Left lobe of liver (tissue), 2 donors: ENCODE measurements at places on chromosomes 2 and 18. TPM values are rescaled to one million over a fixed set of nuclear protein-coding genes. Genes with fewer than 3 reads are reported as not detected.

The MC2R gene
- not detected for total RNA-seq

- DNase-seq, result no peak
Measured at GRCh38 chr2:209763106-209763505, 8.5 kb upstream of the UNC80 start.

The GALR1 gene
- not detected for total RNA-seq

The CDH20 gene
- total RNA-seq, result not detected

The C1QL2 gene
- total RNA-seq, result not detected

DNA sequence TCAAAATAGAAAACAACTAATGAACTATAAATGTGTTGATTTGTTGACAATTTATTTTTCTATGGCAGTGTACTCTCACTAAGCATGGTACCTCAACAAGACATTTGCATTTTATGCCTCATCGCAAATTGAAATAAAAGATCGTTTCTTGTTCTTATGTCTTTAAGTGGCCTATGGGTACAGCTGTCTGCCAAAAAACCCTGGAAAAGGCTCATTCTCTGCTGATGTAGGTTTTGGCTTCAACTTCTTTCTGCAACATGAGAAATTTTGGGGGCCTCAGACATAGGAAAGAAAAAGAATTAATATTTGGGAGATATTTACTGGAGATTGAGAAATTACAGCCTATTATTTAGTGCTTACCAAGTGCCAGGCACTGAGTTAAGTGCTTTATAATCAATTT, 205.1 kb upstream of the DPP10 start:
- no peak for DNase-seq

DNA sequence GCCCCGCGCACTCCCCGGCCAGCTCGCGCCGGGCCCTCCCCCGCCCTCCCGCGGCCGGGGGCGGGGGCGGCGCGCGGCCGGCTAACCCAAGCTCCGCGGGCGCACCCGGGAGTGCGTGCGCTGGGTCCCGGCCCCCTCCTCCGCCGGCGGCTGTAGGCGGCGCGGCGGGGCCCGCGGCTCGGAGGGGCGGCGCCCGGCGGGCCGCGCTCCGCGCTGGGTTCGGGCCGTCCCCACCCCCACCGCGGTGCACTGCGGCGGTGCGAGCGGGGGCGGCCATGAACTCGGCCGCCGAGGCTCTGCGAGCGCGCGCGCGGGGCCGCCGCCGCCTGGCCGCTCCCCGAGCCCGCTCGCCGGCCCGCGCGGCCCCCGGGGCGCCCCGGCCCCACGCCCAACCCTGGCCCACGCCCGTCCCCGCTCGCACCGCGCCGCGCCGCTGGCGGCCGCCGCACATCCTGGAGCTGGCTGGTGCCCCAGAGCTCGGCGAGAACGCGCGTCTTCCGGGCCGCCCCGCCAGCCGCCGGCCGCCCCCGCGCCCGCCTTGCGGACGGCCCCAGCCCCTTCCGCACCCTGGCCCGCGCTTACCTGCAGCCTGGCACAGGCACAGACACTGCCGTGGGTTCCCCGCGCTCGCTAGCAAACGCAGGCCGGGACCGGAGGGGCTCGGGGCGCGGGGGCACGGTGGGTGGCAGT, at the start of gene ZBTB14:
TSS of gene ZBTB14 (minus strand) at position 496 of the 690 bp plus-strand sequence. CDS start 2,480 bp downstream, outside the sequence.
- DNase-seq, result peak; percentile 81

- DNase-seq, result no peak
Measured at GRCh38 chr18:56307354-56308170, 330.8 kb downstream of the TXNL1 start.
